ENCODE measurements at places on chromosomes 6 and 20.

DNA sequence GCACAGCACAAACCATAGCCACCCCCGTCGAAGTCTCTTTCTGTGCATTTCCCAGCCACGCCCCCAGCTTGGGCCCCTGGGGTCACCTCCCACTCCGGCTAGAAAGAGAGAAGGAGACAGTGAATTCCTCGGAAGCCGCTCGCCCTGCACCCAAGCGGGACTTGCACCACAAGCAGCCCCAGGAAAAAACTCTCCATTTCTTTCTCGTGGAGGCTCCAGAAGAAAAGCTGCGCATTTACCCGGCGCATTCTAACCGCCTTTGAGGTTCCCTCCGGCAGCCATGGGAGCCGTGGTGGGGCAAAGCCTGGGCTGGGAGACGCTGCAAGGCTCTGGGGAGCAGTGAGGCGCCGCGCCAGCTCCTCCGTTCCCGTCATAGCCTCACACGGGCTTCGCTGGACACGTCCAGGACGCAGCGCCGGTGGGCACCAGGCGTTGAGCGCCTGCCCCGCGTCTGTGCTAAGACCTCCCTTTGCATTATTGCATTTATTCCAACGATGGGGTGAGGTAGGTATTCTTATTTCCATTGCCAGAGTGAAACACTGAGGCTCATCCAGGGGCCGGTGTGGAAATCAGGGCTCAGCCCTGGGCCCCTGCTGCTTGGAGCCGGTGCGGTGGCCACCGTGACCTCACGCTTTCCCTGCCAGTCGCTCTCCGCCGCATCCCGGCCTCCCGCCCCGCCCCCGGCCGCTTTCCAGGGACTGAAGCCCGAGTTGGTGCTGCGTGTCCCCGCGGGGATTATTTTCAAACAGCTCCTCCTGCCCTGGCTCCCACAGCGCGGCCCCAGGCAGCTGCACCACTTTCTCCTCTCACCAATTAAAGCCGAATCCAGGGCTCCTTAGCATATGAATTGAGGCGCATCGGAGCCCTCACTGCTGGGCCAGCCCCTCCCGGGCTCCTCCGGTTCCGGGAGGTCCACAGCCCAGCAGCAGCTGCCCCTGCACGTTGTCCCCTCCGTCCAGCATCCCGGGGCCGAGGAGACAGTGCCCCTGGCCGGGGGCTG is 148.3 kb upstream of the AFDN start:
- peak; percentile 90 for DNase-seq

- DNase-seq = no peak
Measured at GRCh38 chr6:158175111-158175510, 7.0 kb downstream of the GTF2H5 start.

GRCh38 chr6:14797875-14798593 is 447.8 kb upstream of the JARID2 start:
- peak; percentile 64 for DNase-seq

DNA sequence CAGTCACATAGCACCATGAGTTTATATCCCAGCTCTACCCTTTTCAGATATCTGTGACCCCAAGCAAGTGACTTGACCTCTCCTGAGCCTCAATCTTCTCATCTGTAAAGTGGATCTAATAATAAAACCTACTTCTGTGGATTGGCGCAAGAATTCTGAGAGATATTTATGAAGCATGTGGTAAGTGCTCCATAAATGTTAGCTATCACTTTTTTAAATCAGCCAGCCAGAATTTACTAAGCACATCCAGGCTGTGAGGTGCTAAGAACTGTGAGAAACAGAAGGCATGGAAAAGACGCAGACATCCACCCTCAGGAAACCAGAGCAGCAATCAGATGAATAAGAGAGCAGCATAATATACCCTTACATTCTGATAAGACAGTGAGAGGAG is 862 bp downstream of the C20orf96 start:
- DNase-seq = no peak

- no peak for DNase-seq
Measured at GRCh38 chr6:69129046-69129445, 494.0 kb downstream of the ADGRB3 start.

GRCh38 chr20:50450881-50451752 is 59.1 kb upstream of the PTPN1 start:
- DNase-seq = peak; percentile 94

- DNase-seq = no peak
Measured at GRCh38 chr6:21999012-21999528, 297.8 kb downstream of the PRL start.

GRCh38 chr6:74735304-74735703 is 470.5 kb downstream of the COL12A1 start:
- DNase-seq = no peak

DNA sequence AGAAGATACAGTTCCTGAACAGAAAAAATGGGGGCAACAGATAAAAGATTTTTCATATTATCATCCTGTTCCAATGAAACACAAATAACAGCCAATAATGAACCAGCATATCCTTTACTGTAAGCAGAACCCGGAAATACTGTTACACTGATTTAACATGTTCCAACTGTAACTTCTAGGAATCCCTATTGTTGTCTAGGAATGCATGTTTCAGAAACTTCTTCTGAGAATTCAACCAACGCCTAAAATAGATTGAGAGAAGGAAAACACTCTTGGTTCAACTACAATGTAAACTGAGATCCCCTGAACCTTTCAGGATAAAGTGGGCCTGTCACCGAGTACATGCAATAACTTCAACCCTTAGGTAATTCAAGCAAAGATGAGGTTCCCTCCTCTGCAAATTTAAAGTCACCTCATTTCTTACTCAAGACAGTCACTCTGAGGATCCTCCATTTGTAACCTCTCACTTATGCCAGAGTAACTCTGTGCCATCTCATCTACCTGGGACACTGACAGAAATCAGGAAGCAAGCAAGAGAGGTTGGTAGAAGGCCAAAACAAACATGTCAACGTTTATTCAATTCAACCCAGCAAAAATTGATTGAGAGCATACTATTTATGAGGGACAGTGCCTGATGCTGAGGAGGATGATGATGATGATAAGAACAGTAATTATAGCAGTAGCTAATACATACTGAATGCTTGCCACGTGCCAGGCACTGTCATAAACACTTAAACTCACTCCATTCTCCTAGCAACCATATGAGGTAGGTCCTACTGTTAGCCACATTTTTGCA is 14.1 kb downstream of the UBE3D start:
- no peak for DNase-seq

GRCh38 chr6:24489881-24490280 is 503 bp upstream of the GPLD1 start:
- no peak for DNase-seq

DNA sequence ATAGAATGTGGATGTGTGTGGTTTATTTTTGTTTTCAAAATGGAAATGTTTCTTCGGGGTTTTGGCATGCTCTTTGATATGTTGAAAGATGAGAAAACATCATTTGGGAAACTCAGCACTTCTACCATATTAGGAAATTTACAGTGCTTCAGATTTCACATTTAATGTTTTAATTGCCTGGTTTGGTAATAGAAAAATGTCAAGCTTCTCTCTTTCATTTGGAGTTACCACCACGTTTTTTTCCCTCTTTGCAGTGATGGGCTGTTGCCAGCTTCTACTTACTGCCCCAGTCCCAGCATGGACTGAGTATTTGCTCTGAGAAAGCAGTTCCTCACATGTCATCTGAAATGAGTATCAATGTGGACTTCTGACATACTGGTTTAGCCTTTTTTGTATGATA is 267.7 kb downstream of the PRL start:
- DNase-seq = no peak

- no peak for DNase-seq
Measured at GRCh38 chr20:38129248-38129865, 35.7 kb downstream of the TGM2 start.
